Activated CD8-positive, alpha-beta memory T cell treated with anti-CD3 and anti-CD28 coated beads for 48 hours (primary cell): ENCODE measurements at places on chromosomes 13 and 19.

DNA sequence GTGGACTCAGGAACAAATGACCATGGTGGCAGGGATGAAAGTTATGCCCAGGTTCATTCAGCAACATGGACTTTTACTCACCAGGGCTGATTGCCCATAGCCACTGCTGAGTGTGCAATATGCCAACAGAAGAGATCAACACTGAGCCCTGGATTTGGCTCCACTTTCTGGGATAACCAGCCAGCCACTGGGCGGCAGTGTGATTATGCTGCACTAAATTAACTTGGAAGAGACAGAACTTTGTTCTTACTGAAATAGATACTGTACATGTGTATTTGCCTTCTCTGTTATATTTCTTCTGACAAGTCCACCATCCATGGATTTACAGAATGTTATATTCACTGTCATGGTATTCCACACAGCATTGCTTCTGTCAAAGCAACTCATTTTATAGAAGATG, 257.4 kb downstream of the TDRD3 start:
- no peak for DNase-seq

DNA sequence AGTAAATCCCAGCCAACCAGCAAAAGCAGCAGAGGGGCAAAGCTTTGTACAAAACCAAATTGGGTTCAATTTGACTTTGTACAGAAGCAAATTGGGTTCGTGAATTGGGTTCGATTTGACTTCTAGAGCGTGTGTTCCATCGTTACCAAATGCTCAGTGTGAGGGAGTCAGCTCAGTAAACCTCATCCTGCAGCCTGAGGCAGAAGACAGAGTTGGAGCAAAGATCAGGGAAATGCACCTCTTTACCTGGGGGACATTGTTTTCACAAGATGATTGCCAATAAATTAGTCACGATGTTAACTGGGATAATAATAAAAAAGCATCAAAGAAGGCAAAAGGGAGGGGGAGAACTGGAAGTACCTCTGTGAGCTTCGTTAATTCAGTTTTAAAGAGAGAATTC, 1.5 kb downstream of the RAB20 start:
- DNase-seq: no peak

GRCh38 chr13:58583966-58584365, 952.4 kb downstream of the PCDH17 start:
- DNase-seq: no peak

DNA sequence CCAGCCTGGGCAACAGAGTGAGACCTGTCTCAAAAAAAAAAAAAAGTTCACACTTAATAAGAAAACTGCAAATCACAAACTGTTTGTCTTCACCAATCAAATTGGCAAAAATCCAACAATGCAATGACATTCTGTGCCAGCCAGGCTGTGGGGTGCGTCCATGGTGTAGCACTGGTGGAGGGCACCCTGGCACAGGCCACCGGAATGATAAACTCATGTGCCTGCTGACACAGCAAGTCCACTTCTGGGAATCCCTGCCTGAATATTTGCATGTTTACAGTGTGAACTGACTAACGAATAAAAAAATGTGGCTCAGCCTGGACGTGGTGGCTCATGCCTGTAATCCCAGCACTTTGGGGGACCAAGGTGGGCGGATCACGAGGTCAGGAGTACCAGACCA, 1.6 kb upstream of the LRRC25 start:
- no peak for DNase-seq

GRCh38 chr19:936175-936546, 10.3 kb downstream of the ARID3A start:
- DNase-seq: no peak

DNA sequence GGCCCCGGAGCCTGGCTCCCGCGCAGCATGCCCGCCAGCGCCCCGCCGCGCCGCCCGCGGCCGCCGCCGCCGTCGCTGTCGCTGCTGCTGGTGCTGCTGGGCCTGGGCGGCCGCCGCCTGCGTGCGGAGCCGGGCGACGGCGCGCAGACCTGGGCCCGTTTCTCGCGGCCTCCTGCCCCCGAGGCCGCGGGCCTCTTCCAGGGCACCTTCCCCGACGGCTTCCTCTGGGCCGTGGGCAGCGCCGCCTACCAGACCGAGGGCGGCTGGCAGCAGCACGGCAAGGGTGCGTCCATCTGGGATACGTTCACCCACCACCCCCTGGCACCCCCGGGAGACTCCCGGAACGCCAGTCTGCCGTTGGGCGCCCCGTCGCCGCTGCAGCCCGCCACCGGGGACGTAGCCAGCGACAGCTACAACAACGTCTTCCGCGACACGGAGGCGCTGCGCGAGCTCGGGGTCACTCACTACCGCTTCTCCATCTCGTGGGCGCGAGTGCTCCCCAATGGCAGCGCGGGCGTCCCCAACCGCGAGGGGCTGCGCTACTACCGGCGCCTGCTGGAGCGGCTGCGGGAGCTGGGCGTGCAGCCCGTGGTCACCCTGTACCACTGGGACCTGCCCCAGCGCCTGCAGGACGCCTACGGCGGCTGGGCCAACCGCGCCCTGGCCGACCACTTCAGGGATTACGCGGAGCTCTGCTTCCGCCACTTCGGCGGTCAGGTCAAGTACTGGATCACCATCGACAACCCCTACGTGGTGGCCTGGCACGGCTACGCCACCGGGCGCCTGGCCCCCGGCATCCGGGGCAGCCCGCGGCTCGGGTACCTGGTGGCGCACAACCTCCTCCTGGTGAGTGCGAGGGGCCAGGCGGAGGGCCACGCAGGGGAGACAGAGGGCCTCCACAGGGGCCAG, at the start of gene KL:
Gene KL, plus strand, starts transcription at position 10 of the 909 bp plus-strand sequence. Its CDS starts 18 bp downstream, at position 28.
- no peak for DNase-seq

GRCh38 chr19:58157045-58157728, 6.6 kb upstream of the ZNF329 start:
- no peak for DNase-seq

DNA sequence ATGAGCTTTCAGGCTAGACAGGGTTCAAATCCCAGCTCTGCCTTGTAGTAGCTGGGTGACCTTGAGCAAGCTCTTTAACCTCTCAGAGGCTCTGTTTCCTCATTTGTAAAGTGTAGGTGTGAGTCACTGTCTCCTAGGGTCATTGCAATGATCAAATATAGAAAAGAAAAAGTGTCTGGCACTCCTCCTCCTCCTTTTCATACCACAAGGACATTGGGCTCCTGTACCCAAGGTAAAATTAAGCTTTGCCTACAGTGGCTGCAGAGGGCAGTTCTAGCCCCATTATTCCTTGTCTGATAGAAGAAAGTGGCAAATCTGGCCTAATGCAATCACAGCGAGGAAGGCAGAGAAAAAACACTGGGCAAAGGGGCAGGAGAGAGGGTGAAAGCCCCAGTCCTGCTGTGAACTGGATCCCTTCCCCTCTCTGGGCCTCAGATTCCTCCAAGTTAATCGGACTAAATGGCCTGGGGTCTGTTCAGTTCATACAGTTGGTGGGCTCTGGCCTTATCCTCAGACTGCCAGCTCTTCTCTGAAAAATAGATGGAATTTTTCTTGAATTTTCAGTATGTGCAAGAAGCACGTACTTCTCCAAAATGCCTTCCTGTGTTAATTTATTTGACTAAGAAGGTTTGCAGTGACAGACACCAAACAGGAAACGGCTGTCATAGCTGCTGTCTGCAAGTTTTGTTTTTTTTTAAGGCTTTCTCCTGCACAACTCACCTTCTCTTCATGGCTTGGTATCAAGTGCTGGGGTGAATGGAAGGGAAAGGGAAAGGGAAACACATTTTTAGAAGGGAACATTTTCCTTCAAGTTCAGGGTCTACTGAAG, 35.3 kb downstream of the RGCC start:
- DNase-seq: no peak

- no peak for DNase-seq
These were observed 19.9 kb upstream of the DHRS12 start for GRCh38 chr13:51823863-51824262.

GRCh38 chr13:27510082-27510481, 59.7 kb upstream of the MTIF3 start:
- no peak for DNase-seq

- DNase-seq: no peak
These were observed 67.3 kb downstream of the TRPM4 start for GRCh38 chr19:49224879-49225278.
